ENCODE measurements at places on chromosomes 2 and 18. TPM values are rescaled to one million over a fixed set of nuclear protein-coding genes. Genes with fewer than 3 reads are reported as not detected.

GRCh38 chr2:33321236-33321771 is 155.1 kb upstream of the RASGRP3 start:
- DNase-seq, result peak; percentile 83

DNA sequence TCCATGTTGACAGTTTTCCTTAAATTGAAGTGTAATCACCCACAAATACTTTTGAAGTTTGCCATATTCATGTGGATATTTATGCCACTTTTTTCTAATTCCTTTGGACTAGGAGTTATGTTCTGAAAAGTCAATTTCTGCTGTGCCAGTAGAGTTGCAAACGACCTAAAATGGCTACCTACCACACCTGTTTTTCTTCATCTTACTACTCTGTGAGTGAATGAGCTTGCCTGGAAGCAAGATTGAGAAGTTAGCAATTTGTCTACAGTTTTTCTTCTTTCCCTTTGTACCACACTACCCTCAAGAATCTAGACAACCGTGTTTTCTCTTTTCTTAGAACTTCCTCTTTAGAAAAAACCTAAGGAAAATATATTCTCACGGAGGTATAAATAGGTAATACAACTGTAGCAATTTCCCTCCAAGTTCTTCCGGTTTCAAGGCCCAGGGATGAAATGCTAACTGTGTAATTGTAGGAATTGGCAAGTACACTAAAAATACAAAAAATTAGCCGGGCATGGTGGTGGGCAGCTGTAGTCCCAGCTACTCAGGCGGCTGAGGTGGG is 7.3 kb upstream of the SLC39A10 start:
- DNase-seq, result no peak

DNA sequence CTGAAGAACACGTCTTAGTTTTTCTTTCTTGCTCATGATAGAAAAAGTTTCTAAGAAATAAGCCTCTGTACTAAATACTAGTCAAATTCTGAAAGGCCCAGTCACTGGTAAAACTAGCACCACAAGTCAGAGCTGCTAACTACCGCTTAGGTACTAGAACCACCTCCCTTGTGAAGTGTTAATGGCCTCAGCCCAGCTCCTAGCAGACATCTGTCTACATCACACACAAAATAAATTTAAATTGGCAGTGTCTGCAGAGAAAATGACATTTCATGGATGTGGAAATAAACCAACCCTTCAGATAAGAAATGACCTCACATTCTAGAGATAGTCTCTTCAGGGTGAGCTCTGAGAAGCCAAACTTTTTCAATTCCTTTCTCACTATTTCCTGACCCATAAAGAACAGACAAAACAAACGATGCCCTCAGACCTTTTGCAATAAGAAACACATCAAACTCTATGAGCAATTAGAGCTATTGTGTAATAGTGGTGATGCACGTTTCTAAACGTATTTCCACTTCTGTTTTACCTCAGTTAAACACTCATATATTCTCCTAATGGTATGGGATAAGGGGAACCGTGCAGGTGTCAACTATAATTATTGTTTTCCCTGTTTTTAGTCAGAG is 70.3 kb upstream of the DSG1 start:
- no peak for DNase-seq

GRCh38 chr2:65420712-65421431 is 11.5 kb downstream of the SPRED2 start:
- DNase-seq, result peak; percentile 50

DNA sequence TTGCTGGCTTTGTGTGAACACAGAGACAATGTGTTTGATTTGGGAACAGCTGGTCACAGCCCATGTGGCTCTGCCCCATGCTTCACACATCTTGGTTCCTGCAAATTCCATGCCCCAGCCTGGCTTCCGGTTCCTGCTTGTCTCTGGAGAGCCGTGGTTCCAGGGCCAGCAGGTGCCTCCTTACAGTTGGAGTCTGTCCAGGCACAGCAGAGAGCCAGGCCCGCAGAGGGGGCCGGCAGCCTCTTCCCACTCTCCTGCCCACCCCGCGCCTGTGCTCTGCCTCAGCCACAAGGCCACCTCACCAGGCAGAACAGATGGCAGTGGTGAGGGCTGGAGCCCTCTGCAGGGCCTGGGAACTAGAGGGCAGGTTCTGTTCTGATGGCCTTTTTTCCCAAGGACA is 81.5 kb downstream of the LDLRAD4 start:
- no peak for DNase-seq

DNA sequence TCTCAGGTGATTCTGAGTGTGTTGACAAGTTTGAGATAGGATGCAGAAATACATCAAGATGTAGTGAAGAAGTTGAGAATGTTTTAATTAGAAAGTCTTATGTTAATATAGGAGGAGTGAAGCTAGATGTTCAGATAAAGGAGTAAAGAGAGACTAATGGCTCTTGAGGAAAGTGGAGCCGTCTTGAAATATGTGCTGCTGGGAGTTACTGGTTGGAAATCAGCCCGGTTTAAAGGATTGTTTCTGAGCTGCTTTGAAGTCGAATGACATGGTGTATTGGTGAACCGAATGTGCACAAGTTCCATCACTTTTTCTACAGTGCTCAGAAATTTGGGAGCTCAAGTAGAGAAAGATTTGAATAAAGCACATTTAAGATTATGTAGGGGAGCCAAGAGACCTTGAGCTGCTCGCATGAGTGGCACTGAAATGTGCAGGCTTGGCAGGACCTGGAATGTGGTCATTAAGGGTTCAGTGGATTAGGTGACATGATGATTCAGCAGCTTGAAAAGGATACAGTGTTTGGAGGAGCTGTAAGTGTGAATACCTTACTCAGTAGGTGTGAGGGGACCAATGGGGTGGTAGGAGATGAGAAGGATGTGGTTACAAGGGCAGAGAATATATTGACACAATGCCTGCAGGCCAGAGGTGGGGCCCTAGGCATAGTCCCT is 68.6 kb downstream of the CAB39 start:
- no peak for DNase-seq

DNA sequence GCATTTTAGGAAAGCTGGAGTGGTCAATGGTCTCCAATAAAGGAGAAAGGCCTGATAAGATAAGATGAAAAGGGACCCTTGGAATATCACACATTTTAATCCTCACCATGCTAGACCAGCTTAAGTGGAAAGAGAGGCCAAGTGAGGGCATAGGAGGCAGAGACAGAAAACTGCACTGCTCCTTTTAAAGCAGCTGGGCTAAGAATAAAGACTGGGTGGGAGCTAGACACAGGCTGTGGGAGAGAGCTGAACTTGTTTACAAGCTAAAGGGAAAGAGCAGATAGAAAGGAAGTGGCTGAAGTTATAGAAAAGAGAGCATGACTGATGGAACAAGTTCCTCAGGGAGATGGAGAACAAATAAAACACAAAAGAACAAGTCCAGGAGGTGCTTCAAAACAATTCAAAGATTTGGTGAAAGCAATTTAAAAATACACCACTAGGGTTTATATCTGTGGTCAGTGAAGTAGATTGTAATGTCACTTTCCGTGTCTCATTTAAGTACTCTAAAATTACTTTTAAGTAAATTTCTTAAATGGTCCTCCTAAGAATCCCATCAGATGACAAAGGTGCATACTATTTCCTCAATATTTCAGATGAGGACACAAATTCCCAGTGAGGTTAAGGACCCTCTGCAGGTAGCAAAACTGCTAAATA is 7.5 kb downstream of the COL5A2 start:
- DNase-seq, result peak; percentile 32

GRCh38 chr2:147441182-147441581 is 403.6 kb upstream of the ACVR2A start:
- no peak for DNase-seq

- DNase-seq, result no peak
Measured at GRCh38 chr18:9082711-9083510, 19.6 kb upstream of the NDUFV2 start.

- DNase-seq, result no peak
Measured at GRCh38 chr2:152434395-152435182, 99.6 kb downstream of the FMNL2 start.

- DNase-seq, result peak; percentile 89
Measured at GRCh38 chr2:217899231-217900009, 103.4 kb downstream of the TNS1 start.

- DNase-seq, result peak; percentile 6
Measured at GRCh38 chr2:145159676-145160075, 639.8 kb upstream of the ZEB2 start.

GRCh38 chr2:144426981-144427479 is 92.9 kb downstream of the ZEB2 start:
- DNase-seq, result peak; percentile 97

DNA sequence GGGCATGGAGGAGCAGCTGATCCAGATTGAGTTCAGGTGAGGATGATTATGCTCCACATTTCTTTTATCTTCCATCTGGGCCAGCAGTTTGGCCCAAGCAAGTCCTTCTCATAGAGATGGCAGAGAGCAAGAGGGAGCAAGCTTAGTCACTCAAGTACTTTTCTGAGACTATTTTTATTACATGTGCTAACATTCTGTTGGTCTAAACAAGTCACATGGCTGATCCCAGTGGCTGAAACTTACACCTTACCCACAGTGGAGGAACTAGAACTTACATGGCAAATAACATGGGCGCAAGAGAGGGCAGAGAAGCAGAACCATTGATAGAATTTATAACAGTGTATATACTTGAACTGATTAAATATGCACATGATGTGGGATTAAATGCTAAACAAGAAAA is 105.7 kb downstream of the KYNU start:
- DNase-seq, result no peak

- DNase-seq, result no peak
Measured at GRCh38 chr18:13513021-13513420, 213.3 kb downstream of the FAM210A start.

GRCh38 chr2:61718965-61719364 is 134.9 kb downstream of the FAM161A start:
- DNase-seq, result no peak

The CFAP53 gene
- 0.99 TPM for total RNA-seq

The HSPD1 gene
- total RNA-seq, result 198 TPM

The BCL11A gene
- total RNA-seq, result under 0.01 TPM

The CXCR1 gene
- total RNA-seq, result not detected

The ANKRD53 gene
- 1.3 TPM for total RNA-seq

The TNS1 gene
- total RNA-seq, result 44.4 TPM

The COL5A2 gene
- 253 TPM for total RNA-seq

The EVX2 gene
- not detected for total RNA-seq

The PRSS56 gene
- total RNA-seq, result not detected

Data from fibroblast of lung (primary cell).